ENCODE measurements at places on chromosomes 3 and 15.
A peak's percentile ranks its signal among the peaks of the same experiment; 100 is the strongest.

- no peak for DNase-seq
These were observed 188.4 kb upstream of the HES1 start for GRCh38 chr3:193947596-193947995.

GRCh38 chr3:10678796-10679376, 137.1 kb upstream of the SLC6A11 start:
- DNase-seq, result no peak

- DNase-seq, result no peak
These were observed 1289.6 kb downstream of the NSUN3 start for GRCh38 chr3:95352471-95352870.

- peak; percentile 73 for DNase-seq
These were observed 14.9 kb downstream of the PLA2G4D start for GRCh38 chr15:42079401-42079908.

- DNase-seq, result no peak
These were observed 564.7 kb downstream of the ROBO1 start for GRCh38 chr3:79203144-79203519.

- DNase-seq, result no peak
These were observed 44.7 kb downstream of the TCF12 start for GRCh38 chr15:56963126-56963525.

- DNase-seq, result no peak
These were observed 165.5 kb upstream of the LRIG1 start for GRCh38 chr3:66666362-66666761.

DNA sequence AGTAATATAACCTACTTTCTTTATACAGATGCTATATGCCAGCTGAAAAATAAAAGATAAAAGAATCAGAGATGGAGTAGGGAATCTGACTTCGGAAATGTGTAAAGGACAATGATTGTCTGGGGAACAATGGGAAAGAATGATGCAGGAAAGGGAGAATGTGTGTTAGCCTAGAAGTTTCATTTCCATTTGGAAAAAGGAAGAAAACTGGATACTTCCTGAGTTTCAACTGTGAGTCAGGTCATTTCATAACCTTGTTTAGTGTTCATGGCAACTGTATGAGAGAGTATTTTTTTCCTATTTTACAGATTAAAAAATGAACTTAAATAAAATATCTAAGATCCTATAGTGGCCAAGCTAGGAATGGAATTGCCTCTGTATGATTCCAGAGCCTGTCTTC, 261.3 kb upstream of the NECTIN3 start:
- no peak for DNase-seq

DNA sequence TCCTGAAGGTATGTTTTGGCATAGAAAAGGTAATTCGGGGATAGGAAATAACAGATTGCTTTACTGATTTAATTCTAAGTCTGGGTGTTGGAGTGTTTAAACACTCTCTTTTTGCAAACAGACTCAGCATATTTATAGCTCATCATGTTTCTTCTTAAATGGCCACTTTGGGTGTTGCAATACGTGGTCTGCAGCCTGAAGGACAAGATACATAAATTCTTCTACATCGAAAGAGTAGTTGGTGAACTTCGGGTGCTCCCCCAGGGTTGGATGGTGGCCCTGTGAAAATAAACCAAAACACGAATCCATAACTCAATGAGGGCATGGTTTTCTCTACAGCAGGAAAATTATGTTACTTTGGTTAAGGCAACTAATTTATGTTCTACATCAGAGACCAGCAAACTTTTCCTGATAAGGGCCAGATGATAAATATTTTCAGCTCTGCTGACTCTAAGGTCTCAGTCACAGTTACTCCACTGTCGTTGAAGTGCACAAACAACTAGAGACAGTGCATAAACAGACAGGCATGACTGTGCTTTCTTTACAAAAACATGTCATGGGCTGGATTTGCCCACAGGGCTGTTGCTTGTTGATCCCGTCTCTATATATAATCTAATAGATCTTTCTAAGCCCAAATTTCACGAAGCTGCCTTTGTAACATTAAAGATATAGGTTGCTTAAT, 35.9 kb downstream of the EOGT start:
- DNase-seq, result no peak

- DNase-seq, result peak; percentile 67
These were observed 24.3 kb upstream of the FLNB start for GRCh38 chr3:57983734-57984518.

DNA sequence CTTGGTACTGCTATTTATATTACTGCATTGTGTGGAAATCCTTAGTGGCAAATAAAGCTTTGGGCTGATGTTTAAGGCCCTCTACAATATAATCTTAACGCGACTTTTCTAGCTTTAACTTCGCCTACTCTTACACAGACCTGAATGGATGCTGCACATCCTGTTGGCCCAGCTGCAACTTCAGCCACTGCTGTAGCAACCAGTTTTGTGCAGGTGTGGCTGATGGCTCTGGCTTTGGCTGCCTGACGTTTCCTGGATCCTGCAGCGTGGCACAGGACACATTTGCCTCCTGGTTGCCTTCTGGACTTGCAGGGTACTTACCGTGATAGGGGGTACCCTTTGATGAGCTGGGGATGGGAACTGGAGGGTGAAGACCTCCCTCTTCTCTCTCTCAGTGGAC, 20.2 kb upstream of the ERICH6 start:
- DNase-seq, result peak; percentile 34

GRCh38 chr3:14548321-14548729, 8.2 kb upstream of the GRIP2 start:
- peak; percentile 56 for DNase-seq

- no peak for DNase-seq
These were observed 110.3 kb downstream of the PPP2R3A start for GRCh38 chr3:136075811-136076210.

DNA sequence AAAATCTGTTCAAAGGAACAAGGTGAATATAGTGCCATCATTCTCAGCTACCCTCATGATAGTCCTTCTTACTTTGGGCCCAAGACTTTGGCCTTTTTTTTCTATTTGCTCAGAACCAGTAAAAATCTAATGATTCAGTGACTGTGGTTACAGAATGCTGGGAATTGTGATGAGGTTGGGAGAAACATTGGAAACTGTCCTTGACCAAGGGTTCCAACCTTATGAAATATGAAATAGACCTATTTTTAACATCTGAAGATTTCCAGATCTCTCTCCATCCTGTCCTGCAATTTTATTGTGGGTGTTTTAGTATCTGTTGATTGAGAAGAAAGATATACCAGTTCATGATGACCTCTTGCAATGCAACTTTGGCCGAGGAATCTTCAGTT, 34.9 kb downstream of the TMEM45A start:
- DNase-seq, result no peak

- DNase-seq, result no peak
These were observed 321.0 kb upstream of the C2CD4B start for GRCh38 chr15:62486041-62486440.

GRCh38 chr3:21697707-21698106, 53.3 kb downstream of the ZNF385D start:
- DNase-seq, result no peak

DNA sequence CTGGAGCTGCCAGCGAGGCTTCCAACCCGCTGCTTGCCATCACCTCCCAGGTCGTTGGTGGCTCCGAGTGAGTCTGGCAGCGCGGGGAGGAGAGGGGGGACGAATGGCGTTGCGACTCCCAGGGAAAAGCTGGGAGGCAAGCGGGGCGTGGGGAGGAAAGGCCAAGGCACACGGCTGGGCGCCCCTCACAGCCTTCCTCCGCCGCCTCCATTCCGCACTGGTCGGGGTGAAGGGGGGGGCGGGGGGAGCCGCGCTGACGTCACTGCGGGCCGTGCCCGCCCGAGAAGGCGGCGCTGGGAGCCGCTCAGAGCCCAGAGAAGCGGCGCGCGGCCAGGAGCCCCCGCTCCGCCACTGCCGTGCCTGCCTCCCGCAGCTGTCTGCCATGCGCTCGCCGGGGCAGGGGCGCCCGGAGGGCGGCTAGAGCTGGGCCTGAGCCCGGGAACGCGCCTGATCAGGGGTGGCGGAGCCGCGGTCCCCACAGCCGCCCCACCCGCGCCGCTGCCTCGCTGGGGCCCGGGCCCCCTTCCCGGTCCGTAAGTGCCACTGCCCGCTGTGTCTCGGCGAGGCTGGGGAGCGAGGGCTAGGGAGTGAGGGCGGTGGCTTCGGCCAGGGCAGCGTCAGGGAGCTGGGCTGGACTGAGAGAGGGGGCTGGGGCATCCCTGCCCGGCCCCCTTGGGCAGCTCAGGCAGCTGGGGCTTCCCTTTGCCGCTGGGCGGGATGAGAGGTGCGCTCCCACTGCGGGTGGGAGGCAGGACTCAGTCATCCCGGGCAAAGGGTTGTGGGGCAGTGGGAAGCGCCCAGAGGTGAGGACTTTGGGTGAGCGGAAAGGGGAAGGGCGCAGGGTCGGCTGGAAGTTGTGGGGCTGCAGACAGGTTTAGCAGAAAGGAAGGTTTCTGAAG, 27.8 kb upstream of the POLG start:
- peak; percentile 74 for DNase-seq

- no peak for DNase-seq
These were observed 24.7 kb downstream of the GPR171 start for GRCh38 chr3:151178208-151178845.

DNA sequence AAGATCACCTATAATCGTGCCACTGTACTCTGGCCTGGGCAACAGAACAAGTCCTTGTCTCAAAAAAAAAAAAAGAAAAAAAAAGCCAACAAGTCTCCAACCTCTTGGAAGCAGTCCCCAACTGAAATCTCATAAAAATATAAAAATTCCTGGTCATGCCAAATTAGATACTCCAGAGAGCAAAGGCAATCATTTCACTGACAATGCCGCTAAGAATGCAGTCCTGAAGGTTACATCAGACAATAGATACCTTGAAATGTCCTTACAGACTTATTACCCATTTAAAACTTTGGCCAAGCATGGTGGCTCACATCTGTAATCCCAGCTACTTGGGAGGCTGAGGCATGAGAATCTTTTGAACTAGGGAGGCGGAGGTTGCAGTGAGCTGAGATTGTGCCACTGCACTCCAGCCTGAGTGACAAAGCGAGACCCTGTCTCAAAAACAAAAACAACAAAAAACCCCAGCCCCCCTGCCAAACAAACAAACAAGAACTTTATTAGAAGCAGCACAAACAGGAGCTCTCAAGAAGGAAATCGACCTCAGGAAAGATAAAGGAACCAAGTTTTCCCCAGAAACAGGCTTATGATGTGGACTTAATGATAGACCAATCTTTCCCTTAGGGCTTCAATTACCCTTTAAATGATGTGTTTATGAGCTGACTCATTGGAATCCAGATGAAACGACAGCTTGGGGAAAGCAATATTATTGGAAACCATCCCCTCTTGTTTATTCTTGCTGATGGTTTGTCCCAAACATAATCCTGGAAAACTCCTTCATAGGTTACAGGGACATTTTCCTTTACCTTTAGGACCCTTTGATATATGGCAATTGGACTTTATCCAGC, 53.1 kb upstream of the XCR1 start:
- DNase-seq, result no peak

GRCh38 chr3:58256061-58256460, 18.5 kb downstream of the ABHD6 start:
- no peak for DNase-seq

- DNase-seq, result peak; percentile 21
These were observed 149.8 kb upstream of the BNIP2 start for GRCh38 chr15:59838900-59839299.

GRCh38 chr15:42730536-42730935, 6.4 kb downstream of the CDAN1 start:
- no peak for DNase-seq

GRCh38 chr3:111035316-111035715, 36.3 kb upstream of the NECTIN3 start:
- peak; percentile 16 for DNase-seq

- no peak for DNase-seq
These were observed 256.5 kb upstream of the AGTR1 start for GRCh38 chr3:148441191-148441590.

DNA sequence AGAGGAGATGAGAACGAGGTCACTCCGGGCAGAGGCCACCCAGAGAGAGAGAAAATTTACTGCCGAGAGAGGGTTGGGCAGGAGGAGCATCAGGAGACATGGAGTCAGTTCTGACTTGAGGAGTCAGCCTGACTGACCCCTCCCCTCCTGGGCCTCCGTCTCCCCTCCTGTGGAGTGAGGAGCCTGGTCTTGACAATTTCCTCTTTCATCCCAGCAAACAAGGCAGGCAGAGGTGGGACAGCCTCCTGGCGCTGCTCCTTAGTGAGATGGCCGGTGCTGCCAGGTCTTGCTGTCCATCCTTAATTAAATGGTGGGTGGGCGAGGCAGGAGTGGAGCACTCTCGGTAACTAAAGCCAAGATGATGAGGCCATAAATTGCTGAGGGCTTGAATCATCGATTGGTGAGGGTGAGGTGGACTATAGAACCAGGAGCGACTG, 60.6 kb downstream of the CYP11A1 start:
- DNase-seq, result no peak

GRCh38 chr3:79005084-79005483, 762.7 kb downstream of the ROBO1 start:
- no peak for DNase-seq

DNA sequence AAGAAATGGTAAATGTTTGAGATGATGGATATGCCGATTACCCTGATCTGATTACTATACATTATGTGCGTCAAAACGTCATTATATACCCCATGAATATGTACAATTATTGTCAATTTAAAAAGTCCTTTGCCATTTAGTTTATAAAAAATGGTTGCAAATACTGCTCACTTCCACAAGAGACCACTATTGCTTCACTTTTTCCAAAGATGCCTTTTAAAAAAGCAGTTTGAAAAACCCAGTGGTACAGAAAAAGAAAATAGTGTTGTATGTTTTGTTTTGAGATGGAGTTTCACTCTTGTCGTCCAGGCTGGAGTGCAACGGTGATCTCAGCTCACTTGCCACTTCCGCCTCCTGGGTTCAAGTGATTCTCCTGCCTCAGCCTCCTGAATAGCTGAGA, 39.3 kb downstream of the EDEM1 start:
- peak; percentile 44 for DNase-seq

- DNase-seq, result no peak
These were observed 326.1 kb upstream of the LRRFIP2 start for GRCh38 chr3:37500518-37500917.

DNA sequence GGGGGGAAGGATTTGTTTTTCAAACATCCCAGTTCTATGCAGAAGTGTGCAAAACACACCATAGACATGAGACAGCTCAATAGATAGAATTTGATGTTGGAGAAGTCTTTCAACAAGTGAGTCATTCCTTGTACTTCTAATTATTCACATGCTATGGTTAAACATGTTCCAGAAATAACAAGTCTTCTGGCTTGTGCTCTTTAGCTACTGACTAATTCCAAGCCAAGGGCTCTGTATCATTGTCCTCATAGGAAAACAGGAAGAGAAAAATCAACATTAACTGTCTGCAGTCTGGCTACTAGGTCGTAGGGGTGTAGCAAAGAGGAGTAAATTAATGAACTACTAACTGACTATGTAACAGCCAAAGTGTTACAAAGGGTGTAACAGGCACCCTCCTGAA, 25.8 kb downstream of the LDHAL6B start:
- no peak for DNase-seq

DNA sequence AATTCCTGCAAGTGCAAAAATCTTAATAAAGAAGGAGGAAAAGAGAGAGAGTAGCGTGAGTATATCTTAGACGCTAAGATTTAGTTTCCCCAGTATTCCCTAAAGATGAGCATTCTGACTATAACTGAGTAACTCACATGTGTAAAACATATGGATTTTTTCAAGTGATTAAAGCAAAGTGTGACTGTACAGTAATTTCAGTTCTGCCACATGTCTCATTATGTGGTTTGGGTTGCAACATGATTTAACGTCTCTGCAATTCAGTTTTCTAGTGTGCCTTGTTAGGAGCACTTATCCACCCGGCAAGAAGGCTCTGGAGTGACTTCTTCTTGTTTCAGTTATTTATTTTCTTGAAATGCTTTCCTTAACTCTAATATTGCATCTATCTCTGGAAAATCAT, 514.1 kb downstream of the ROBO1 start:
- no peak for DNase-seq
